Ascending aorta (tissue), 2 donors: ENCODE measurements at places on chromosomes 13 and 19.

DNA sequence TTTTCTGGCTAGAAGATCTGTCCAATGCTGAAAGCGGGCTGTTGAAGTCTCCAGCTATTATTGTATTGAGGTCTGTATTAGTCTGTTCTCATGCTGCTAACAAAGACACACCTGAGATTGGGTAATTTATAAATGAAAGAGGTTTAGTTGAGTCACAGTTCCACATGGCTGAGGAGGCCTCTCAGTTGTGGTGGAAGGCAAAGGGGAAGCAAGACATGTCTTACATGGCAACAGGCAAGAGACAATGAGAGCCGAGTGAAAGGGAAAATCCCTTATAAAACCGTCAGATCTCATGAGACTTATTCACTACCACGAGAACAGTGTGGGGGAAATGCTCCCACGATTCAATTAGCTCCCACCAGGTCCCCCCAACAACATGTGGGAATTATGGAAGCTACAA is 980.4 kb downstream of the SLITRK5 start:
- no peak for DNase-seq

DNA sequence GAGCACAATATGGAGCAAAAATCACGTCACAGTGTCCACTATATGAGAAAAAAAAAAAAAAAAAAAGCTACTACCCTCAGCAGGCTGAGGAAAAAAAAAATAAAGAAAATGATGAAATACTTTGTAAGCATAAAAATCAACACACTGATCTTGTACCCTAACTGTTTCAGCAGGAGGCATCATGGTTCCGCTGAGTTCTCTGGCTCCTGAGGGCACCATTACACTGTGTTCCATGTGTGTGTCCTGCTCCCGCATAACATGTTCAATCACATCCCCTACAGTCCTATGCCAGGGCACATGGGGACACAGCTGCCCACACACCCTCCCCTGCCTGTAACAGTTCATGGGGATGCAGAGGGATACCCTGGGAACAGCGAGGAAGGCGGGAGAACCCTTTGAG is 33.5 kb downstream of the DOCK9 start:
- no peak for DNase-seq

- DNase-seq = no peak
Measured at GRCh38 chr13:91724591-91724990, 326.2 kb downstream of the GPC5 start.

DNA sequence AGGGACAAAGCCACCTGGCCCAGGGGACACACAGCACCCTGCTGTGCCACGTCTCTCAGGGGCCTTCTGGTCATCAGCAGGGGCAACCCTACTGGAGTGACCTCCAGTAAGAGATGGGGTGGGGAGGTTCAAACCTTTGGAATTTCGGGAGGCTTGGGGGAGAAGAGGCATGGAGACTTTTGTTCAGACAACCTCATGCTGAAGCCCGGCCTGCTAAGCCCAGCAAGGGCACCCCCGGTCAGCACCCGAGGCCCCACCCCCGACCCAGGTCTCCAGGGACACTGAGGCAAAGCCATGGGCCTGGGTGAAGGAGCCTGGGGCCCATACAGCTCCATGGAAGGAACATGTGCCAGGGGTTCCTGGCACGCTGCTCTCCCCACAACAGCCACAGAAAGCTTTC is 23.3 kb downstream of the ZNF787 start:
- no peak for DNase-seq

DNA sequence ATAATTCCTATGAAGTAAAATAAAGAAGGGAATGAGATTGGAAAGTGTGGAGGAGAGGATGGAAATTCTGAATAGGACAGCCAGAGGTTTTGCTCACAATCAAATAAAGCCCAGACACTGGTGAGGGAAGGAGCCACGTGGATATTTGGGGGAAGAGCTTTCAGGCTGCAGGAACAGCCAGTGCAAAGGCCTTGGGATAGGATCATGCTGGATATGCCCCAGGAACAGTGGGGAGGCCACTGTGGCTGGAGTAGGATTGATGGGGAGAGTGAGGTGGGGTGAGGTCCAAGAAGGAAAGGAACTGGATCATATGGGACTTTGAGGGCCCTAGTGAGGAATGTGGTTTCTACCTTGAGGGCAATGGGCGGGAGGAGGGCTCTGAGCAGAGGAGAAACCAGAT is 4.1 kb upstream of the FXYD5 start:
- no peak for DNase-seq
